ENCODE measurements at places on chromosomes 7 and 10.

DNA sequence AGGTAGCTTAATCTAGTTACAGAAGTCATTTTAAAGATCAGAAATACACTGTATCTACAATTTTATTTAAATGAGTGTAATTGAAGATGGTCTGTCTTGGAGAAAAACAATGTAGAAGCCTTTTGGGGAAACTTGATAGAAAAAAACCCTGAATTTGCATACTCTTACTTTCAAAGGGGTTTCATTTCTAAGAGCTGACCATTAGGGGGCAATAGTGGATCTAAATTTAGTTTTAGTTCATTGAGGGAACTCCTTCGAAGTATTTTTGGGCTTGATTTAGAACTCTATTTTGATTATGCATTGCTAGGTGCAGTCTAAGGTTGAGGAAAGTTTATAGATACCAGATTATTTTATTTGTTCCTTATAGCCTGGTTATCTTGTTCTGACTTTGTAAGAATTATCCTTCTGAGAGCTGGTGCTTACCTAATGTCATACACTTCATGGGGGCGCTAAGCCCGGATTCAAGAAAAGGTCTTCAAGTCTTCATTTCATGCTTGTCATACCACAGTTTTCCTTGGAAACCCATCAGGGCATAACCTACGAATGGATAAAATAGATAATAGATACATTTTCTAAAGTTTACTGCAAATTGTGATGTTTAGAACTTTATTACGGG is 69.1 kb upstream of the MXI1 start:
- no peak for DNase-seq

DNA sequence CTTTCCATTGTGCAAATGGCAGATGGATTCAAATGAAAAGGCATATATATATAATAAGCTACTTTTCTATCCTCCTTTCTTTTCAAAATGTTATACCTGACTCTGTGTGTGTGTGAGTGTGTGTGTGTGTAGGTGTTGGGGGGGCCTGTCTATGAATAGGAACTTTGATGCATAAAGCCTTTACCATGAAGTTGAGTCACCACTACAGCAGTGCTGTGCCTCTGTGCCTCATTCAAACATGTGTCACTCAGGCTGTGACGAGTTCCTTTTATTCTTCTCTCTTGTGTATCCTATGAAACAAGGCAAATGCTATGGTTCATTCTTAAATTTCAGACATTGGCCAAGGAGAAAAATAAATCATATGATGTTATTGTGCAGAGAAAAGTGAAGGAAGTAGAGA is 52.7 kb upstream of the DKK1 start:
- DNase-seq, result no peak

DNA sequence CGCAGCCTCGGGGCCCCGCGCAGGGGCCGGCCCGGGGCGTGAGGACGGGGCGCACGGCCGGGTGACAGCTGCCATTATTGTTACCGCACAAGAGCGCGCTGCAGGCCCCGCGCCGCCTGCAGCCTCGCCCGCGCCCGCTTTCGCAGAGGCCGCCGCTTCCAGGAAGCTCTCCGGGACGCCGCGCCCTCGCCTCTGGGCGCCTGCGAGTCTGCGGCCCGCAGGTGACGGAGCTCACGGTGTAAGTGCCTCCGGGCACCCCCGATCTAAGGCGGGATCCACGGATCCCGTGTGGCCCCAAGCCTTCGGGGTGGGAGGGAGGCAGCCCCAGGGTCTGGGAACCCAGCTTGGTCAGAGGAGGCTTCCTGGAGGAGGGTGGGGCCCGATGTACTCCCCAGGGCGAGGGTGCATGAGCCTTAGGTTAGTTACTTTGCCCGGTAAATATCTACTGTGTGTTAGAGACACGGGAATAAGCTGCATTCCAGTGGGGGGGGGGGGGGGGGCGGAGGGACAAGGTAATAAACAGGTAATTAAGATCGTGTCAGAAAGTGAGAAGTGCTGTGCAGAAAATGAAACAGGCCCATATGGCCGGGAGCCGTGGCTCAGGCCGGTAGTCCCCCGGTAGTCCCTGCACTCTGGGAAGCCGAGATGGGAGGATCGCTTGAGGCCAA is 638 bp downstream of the IQCE start:
- DNase-seq, result no peak

DNA sequence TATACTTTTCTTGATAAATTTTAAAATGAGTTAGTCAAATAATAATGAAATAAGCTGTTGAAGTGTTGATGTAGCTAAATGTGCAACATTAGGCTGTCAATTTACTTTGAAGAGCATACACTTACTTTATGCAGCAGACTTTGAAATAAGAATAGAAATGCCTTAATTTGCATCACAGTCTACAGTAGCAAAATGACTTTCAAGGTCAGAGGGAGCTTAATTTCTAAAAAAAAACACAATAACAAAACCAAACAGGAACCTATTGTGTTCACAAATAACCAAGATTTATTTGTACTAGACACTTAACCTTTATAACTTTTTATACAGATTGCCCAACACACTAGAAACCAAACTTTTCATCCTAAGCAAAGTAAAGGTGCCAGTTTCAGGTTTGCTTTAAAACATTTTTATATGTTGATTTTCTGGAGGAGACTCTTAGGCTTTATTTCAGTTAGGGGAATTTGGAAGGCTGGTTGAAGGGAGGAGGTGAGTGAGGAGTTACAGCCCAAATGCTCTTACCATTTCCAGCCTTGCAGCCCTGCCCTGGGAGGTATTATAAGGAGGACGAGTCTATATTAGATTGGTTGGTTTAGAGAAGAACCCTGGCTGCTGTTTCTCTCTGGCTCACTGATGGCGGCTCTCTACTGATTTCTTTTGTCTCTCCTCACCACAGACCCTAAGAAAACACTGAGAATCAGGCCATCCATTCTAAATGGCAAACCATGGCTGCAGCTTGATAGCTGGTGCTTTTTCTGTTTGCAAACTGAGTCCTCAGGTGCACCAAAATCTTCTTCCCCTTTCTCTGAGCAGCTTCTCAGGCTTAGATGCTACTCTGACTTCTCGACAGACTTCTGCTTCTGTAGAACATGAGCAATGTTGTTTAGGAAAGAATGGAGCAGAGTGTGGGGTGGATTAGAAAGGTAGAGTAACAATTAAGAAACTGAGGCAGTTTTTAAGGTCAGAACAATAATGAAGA is 55.2 kb upstream of the RPA3 start:
- no peak for DNase-seq

DNA sequence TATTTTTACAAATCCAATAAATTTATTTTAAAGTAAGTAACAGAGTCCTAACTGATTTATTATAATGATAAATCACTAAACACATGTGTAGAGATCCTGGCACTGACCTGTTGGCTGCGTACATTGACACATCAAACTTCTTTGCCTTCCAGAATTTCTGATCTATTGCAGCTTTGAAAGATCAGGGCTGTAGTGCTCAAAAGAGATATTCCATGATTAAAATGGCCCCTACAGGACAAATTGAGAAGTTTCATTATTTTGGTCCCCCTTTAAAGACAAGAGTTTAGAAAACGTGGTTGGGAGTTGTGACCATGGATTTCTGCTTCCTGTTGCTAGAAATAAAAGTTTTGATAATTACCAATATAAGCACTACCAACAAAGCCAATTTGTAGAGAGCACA is 87.7 kb upstream of the PDK4 start:
- no peak for DNase-seq

GRCh38 chr7:100895956-100896731 is 456 bp upstream of the ACHE start:
- DNase-seq, result no peak

DNA sequence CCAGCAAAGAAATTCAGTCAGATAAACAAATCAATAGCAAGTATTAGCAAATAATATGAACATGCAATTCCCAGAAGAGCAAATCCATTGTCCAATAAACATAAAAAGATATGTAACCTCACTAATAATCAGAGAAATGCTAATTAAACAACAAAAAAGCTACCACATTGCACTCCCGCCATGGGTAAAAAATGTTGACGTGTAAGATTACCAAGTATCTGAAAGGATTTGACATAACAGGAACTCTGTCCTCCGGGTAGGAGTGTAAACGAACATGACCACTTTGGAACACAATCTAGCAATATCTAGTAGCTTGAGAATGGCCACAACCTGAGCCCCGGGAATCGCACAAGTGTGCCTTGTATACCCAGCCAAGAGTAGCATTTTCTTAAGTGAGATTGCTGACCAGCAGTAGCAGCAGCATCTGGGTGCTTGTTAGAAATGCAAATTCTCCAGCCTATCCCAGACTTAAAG is 31.6 kb downstream of the DYDC1 start:
- DNase-seq, result no peak

DNA sequence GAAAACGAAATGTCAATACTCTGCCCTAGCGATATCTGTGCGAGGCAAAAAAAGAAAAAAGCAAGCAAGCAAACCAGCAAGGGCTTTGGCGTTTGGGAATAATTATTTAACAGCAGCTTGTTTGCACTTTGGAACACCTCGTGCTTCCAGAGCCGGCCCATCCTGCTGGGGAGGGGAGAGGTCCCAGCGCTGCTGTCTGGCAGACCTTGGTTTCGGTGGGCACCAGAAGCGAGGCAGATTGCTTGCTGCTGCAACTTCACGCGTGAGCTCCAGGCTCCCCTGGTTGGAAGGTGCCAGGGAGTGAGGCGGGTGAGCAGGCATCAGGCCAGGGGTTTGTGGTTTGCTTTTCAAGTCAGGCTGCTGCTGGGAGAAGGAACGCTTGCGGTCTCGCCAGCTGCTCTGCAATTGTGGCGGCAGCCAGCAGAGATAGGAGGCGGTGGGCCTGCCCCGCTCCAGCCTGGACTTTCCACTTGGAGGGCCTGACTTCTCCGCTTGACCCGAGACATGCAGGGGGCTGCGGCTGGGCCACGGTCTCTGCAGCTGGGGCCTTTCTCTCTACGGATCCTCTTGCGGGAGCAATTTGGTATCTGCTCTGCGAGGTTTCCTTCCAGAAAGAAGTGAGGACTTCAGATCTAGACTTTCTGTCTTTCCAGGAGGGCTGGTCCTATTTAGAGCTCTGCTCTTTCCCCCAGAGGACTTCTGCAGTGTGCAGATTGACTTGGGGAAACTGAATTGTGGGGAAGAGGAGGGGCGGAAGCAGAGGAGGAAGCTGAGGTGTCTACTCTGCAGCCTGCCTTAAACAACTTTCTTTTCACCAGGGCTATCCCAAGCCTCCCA is 131.4 kb downstream of the PRPF18 start:
- DNase-seq, result peak; percentile 31

All from substantia nigra (tissue), 51 donors.